Stimulated activated CD8-positive, alpha-beta memory T cell treated with anti-CD3 and anti-CD28 coated beads, Interleukin-7, amount 100 ng/mL, for 48 hours (primary cell): ENCODE measurements at places on chromosomes 2 and 18.

DNA sequence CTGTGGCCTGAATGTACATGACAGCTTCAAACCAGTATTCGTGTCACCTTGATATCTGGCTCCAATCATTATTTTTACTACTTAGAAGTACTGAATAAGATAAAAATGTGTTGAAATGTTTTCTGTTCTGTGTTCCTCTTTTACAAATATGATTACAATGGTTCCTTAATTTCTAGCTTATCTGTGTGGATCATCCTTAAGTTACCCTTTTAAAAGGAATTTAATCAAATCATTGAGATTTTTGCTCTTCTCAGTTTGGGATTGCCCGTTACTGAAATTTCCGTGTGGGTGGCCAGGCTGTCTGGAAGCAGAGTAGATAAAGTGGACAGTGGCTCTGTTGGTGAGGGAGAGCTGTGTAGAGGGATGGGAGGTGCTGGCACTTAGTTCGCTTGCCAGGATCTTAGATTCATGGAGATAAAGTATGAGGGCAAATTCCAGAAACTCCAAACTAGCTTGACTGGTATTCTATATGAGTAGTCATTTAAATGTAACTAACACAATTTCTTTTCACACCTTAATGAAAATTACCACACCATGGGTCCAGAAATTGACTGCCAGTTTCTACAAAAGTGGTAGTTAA, 27.4 kb upstream of the SAG start:
- DNase-seq = no peak

DNA sequence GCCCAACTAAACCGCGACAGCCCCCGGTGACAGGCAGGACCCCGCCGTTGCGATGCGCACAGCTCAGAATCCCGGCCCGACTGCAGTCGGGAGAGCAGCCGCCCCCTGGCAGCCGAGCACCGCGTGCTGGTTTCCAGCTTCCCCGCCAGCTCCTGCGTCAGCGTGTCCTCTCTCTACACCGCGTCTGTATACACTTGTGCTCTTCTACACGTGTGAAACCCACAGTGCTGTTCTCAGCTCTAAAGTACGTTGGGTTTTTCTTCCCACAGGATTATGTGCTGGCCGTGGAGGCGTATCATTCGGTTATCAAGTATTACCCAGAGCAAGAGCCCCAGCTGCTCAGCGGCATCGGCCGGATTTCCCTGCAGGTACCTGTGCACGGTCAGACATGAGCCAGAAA, 54.0 kb downstream of the ADI1 start:
- no peak for DNase-seq

- no peak for DNase-seq
Measured at GRCh38 chr2:218364196-218364595, 7.5 kb downstream of the CATIP start.

- no peak for DNase-seq
Measured at GRCh38 chr2:169980643-169981042, 153.4 kb downstream of the UBR3 start.

GRCh38 chr2:43273529-43273928, 47.1 kb upstream of the ZFP36L2 start:
- peak; percentile 19 for DNase-seq

DNA sequence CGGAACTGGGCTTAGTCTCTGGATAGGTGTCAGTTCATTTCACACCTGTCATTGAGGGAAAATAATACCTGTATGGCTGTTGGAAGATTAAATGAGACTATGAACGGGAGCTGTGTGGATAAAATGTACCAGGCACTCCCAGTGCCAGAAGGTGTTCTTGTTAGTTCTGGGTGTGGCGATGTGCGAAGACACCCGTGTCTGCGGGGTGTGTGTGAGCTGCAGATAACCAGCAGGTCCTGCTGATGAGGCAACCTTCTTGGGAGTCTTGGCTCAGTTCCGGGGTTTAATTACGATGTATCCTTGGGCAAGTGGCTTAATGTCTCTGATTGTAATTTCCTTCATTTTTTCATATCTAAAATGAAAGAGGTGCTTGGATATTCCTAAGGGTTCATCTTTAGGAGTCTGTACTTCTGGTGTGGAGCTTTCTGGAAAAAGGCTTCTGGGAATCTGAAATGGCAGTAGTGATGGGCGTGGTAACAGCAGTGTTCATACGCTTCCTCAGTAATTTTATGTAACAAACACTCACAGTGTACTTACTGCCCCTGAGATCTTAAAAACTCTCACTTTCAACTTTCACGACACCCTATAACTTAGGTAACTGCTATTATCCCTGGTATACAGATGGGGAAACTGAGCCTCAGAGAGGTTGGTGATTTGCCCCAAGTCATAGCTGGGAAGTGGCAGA, 35.0 kb downstream of the NEDD4L start:
- no peak for DNase-seq

GRCh38 chr18:46148810-46149209, 44.6 kb downstream of the HAUS1 start:
- DNase-seq = no peak

DNA sequence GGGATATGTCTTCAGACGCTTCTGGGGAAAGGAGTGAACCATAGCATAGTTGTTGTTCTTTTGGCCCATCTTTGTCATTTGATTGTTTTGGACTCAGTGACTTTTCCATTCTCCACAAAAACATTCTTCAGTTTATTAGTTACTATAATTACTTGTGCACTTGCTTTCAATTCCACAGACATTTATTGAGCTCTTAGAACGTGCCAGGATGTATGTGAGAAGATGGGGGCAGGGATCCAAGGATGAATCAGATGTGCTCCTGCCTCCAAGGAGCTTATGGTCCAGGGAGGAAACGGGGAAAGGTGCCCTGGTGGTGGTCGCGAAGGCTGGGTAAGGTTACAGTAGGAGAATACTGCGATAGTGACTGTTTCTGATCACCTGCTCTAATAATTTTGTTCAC, 6.9 kb upstream of the SLC4A3 start:
- no peak for DNase-seq

GRCh38 chr18:13455960-13456481, 237.5 kb downstream of the LDLRAD4 start:
- DNase-seq = peak; percentile 34

DNA sequence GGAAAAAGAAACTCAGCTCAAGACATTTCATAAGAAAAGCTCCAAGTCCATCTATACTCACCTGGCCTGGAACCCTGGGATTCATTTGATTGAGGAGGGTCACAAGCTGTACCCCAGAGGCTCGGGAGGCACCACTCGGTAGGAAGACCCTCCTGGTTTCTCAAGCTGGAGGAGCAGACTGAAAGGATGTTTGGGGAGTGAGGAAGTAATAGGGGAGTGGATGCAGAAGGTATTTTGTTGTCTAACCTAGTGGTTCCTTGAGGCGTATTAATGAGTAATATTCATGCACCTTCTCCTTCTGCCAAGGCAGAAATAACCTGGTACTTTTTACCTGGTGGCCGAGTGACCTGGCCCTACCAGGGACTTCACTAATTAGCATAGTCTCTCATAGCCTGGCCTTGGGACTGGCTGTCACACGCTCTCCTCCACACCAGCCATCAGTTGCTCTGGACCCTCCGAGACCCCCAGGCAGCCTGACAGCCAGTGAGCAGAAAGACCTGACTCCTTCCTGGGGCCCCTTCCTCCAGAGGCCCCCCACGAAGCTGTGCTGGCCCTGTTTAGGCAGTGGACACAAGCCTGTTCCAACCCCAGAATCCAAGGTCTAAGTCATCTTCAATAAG, 161.4 kb downstream of the BCL2 start:
- DNase-seq = no peak

DNA sequence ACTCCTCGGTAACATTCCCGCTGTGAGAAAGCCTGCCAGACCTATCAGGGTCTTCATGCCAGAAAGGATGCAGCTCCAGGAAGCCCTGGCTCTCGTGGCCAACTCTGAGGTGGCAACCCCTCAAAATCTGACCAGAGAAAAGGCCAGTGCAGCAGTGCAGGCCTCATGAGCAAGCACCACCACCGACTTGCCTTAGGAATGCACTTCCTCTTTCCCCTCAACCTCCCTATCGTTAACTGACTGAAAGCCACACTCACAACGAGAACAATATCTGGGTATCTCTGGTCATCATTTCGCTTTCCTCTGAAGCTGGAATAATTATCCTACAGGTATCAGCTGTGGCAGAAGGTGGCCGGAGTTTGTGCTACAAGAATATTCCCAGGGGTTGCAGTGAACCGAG, 101.4 kb upstream of the POU3F3 start:
- no peak for DNase-seq

GRCh38 chr2:24162494-24162893, 12.4 kb upstream of the FAM228A start:
- DNase-seq = no peak

- DNase-seq = no peak
Measured at GRCh38 chr18:69844656-69845055, 103.0 kb downstream of the CD226 start.

DNA sequence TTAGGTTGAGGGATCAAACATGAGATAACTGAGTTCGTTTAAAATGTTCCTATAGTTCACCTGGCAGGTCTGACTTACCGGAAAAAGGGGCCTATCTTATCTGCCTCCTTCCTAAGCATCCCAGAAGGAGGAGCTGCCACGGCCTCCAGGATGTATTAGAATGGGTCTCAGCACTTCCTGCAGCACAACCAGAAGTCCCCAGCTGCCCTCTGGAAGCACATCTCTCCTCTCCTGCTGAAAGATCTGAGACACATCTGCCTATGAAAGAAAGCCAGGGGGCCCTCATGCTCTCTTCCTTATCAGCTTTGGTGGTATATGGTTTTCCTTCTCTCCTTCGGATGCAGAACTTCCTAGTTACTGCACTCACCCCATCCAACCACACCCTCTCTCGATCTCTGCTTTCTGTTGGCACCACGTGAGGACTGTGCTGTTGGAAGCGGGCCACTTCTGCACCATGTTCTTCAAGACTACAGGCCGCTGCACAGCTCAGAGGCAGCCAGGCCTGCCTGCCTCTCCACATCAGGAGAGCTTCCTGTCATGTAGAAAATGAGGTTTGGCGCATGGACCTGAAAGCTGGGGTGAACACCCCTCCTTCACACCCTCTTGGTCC, 6.5 kb downstream of the IGFBP5 start:
- DNase-seq = no peak

GRCh38 chr18:48488388-48488850, 50.4 kb upstream of the CTIF start:
- DNase-seq = no peak

DNA sequence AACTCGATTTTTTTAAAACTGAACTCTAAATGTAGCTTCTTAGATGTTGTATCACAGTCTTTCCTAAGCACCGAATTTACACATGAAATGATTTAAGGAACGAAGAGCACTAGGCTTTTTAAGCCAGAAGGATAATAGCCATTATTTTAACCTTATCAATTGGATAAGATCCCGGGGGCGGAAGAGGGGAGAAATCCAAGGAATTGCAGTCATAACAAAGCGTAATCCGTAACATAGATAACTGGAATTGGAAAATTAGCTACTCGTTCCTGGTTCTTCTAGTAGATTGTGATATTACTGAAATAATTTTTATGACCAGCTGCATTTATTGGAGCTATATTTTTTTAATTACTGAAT, 988 bp upstream of the KANSL1L start:
- DNase-seq = no peak

DNA sequence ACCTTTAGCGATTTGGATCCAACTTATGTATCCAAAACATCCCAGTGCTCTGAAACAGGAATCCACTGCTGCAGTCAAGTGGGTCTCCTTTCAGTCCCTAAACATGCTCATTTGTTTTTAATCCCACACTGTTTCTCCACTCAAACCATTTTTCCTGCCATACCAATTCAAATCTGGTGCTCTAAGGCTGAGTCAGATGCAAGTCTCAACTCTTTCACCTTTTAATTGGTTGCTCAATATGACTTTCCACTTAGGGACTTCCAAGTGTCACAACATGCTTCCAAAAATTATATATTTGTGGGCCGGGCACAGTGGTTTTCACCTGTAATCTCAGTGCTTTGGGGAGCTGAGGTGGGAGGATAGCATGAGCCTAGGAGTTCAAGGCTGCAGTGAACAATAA, 113.4 kb upstream of the TANK start:
- no peak for DNase-seq

DNA sequence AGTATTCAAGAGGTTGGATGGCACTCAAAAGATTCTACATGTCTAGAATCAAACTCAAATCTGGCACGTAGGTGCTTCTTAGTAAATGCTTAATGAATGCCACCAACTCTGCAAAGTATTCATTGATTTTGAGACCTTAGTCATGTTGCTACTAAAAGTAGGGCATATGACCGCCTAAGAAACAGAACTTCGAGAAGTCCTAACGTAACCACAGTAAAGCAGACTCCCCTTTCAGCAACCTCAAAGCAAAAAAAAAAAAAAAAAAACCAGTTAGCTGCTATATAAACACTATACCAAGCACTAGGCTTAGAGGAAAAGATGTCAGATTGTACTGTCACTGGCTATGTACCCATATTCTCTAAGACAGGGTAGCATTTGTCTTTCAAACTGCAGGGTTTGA, 33.9 kb downstream of the PTCD3 start:
- DNase-seq = no peak

- DNase-seq = no peak
Measured at GRCh38 chr18:79576686-79577351, 102.8 kb upstream of the CTDP1 start.

GRCh38 chr2:43047187-43047780, 179.1 kb downstream of the ZFP36L2 start:
- no peak for DNase-seq

DNA sequence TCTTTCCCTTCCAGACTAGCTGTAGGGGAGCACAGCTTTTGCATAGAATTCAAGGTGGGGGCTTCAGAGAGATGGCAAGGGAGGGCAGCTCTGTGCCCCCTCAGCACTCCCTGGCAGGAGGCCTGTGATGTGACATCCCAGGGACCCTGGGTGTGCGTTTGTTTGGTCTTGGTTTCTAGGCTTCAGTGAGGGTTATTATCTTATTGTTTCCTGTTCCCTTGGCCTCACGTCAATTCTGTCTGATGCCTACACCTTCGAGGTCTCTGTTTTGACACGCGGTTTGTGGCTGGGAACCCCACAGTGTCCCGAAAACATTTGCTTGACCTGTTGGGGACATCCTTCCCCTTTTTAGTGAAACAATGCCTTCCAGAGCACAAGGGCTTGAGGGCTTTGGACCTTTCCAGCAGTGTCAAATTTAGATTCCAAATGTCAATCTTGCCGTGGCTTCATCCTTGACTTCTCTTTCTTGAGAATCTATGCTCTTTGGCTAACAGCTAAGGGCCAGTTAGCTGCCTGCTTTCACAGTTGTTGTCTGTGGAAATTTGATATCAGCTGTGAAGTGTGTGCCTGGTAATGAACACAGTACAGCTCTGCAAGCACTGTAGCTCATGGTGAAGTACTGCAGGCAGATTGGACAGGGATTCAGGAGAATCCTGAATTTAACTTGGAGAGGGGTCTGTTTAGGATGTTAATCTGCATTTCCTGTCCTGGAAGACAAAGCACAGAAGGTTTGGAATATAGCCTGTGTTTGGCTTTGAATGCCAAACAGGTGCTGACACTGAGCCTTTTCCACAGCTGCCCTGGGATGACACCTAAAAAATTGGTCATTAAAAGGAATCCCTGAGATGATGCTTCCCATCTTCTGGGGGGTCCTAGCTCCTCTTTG, 108.2 kb upstream of the CXCR4 start:
- DNase-seq = no peak

- DNase-seq = no peak
Measured at GRCh38 chr2:122307763-122308162, 552.3 kb downstream of the TSN start.

GRCh38 chr2:216474925-216475670, 23.5 kb upstream of the RPL37A start:
- DNase-seq = peak; percentile 4
